ENCODE measurements at places on chromosomes 1 and 21. TPM values are rescaled to one million over a fixed set of nuclear protein-coding genes. Genes with fewer than 3 reads are reported as not detected.

OXCT2 gene
- 0.49 TPM for total RNA-seq

DNA sequence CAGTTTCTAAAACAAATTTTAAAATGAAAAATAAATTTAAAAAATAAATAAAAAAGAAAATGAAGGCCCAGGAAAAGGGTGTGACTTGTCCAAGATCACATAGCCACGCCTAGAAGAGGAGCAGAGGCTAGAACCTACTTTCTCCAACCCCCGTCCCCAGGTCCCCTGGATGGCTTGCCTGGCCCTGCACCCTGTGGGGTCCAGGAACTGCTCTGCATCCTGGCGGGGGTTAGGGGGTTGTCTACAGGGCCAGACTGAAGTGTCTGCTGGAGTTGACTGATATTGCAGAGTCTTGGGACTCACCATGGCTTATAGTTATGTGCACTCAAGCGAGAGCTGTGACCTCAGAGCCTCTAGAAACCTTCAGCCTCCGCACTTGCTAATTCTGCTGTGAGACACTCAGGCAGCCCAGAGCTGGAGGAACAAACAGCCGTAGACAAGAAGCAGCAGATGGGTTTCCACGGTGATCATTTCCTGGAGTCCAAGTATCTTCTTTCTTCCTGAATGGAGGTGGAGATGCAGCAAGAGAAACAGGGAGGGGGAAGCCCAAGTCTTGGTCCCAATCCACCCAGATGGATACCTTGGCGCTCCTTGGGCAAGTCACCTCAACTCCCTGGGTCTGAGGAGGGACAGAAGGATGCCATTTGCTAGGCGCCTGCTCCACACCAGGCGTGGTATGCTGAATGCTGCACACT lies 5.2 kb upstream of the EXTL1 start:
- ATAC-seq: no peak

GRCh38 chr1:25541425-25541824 lies 2.0 kb upstream of the LDLRAP1 start:
- ATAC-seq: no peak

DENND2D gene
- total RNA-seq: 6.2 TPM

DNA sequence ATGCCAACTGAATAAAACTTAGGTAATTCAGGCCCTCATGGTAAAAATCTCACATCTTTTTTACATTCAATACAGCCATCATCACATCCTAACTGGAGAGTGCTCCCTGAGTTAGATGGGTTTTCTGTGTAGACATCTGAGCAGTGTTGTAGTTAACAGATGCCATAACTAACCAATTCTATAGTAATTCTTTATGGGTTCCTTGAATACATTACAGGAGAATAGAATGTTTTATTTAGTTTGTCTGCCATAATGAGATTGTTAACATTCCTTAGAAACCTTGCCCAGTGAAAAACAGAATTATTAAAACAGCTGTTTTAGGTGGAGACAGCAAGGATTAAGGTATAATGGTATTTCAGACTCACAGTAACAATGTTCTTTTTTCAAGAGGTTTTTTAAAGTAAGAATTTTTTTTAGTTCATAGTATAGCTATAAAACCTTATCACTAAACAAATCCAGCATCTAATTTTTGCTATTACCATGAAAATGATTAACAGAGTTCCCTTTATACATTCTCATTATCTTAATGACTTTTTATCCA lies 95.3 kb downstream of the ATP5PO start:
- no peak for ATAC-seq

- ATAC-seq: peak; percentile 75
Measured at GRCh38 chr1:1567891-1568291, 6.8 kb downstream of the SSU72 start.

DNA sequence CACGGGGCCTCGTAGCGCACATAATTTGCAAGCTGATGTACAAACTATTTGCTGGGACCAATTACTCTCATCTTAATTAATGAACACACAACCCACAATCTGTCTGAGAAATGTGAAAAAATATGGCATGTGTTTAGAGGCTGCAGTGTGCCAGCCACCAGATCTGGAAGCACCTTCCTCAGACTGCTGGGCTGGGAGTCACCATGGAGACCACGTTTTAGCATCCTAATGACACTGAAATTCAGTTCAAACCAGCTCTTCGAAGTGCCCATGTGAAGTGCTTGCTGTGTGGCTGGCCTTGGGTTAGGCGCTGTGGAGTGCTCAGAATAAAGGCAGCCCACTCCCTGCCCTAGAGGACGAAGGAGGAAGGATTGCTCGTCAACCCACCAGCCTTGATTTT lies 482.4 kb downstream of the OMA1 start:
- no peak for ATAC-seq

GRCh38 chr1:200971955-200972711 lies 51.4 kb downstream of the KIF21B start:
- ATAC-seq: no peak

PLD5 gene
- total RNA-seq: 0.37 TPM

- ATAC-seq: peak; percentile 76
Measured at GRCh38 chr1:55374801-55375616, 159.8 kb upstream of the USP24 start.

SLC1A7 gene
- total RNA-seq: 0.62 TPM

S100A7A gene
- total RNA-seq: 0.16 TPM

FMO4 gene
- 1.6 TPM for total RNA-seq

- no peak for ATAC-seq
Measured at GRCh38 chr1:20507248-20507563, 745 bp downstream of the MUL1 start.

FOXO6 gene
- total RNA-seq: 2.2 TPM

DNA sequence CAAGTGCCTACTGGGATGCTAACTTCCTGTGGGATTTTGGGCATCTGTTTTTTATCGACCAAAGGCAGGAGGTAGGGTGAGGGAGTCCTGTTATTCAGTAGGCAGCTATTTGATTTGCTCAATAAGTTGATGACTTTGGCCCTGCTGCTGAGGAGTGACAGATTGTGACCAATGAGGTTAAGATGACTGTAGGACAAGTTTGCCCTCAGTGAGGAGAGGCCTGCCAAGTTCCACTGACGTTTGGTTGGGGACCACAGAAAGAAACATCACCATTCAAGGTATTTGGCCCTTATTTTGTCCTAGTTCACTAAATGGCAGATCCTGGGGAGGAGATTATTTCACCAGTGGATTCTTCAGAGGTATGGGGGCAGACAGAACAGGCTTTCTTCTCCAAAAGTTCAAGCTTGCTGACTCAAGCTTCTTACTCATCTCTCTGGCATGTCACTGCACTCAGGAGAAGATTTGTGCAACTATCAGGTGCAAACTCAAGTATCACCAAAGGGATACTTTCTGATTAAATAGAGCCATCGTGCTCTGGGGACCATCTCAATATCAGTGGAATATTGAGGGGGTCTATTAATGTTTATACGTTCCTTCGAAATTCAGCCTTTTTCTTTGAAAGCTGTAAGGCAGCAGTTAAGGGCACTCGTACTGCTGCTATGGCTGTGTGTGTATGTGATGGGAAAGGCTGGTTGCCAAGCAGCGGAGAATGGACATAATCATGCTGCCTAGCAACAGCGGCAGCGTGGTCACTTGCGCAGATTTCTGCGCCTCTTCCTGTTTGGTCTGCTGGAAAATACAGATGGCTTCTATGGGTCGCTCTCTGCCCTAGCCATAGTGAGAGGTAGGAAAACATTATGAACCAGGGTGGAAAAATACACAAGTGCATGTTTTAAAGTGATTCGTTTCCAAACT lies 78.7 kb downstream of the PBX1 start:
- peak; percentile 69 for ATAC-seq

GRCh38 chr1:230204842-230205241 lies 137.8 kb downstream of the GALNT2 start:
- no peak for ATAC-seq

TNFAIP8L2 gene
- total RNA-seq: 4.0 TPM

DNA sequence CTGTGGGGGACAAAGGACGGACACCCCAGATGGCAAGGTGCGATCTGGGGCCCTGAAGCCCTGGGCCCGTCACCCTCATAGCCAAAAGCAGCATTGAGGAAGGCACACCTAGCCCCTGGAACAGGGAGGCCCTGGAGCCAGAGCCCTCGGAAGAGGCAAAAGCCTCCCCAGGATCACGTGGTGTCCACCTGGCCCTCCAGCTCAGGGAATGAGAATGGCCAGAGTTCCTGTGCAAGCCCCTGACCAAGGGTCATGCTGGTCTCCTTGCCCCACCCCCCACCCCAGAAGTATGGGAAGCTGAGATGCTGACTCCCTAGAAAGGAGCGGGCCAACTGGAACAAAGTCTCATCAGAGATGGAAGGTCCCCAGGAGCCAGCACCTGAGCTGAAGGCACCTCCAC lies 1.0 kb upstream of the PDZK1IP1 start:
- no peak for ATAC-seq

- no peak for ATAC-seq
Measured at GRCh38 chr1:38361566-38361965, 315.0 kb upstream of the POU3F1 start.

DNA sequence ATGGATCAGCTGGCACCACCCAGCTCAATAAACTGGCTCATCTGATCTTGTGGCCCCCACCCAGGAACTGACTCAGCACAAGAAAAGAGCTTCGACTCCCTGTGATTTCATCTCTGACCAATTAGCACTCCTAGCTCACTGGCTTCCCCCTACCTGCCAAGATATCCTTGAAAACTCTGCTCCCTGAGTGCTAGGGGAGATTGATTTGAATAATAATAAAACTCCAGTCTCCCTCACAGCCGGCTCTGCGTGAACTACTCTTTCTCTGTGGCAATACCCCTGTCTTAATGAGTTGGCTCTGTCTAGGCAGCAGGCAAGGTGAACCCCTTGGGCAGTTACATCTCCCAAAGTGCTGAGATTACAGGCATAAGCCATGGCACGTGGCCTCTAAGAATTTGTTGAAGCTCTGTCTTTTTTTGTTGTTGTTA lies 11.8 kb upstream of the RHBDL2 start:
- ATAC-seq: no peak

LCK gene
- total RNA-seq: 0.47 TPM

GRCh38 chr1:54591127-54591756 lies 32.1 kb downstream of the FAM151A start:
- ATAC-seq: no peak

IGSF21 gene
- total RNA-seq: 1.5 TPM

FABP3 gene
- 25.8 TPM for total RNA-seq

GRCh38 chr21:29637134-29637533 lies 302.7 kb downstream of the GRIK1 start:
- ATAC-seq: no peak

MAP3K7CL gene
- 2.6 TPM for total RNA-seq

TMEM269 gene
- total RNA-seq: not detected

DNA sequence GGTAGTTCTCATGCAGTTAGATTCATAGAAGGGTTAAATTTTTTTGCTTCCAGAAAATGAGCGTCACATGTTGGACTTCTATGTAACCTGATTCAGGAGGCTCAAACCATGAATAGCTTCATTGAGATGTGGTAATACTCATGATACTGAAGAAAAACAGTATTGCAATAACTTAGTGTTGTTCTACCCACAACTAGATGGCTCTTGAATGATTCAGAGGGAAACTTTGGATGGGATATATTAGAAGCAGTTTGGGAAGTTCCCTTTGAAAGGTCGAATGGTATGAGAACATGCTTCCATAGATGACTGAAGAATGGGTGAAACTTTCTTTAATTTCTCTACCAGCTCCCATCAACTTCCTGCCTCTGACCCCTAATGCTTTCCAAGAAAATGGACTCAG lies 211.7 kb upstream of the PTGFR start:
- peak; percentile 72 for ATAC-seq

DNA sequence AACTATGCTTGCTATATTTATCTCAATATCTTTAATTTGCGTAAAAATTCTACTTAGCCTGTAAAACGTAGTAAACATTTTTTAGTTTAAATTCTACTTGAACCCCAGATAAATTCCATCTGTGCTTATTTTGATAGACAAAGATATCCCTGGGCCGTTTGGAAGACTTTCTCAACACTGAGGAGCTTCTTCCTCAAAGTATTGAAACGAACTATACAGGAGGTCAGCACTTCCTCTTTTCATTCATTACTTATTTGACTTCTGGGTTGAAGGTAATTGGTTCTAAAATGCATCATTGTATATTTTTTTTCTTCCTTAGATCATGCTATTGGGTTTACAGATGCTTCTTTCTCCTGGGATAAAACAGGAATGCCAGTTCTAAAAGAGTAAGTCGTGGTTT lies 74.7 kb downstream of the HSPA13 start:
- ATAC-seq: no peak

LIN28A gene
- not detected for total RNA-seq

DNA sequence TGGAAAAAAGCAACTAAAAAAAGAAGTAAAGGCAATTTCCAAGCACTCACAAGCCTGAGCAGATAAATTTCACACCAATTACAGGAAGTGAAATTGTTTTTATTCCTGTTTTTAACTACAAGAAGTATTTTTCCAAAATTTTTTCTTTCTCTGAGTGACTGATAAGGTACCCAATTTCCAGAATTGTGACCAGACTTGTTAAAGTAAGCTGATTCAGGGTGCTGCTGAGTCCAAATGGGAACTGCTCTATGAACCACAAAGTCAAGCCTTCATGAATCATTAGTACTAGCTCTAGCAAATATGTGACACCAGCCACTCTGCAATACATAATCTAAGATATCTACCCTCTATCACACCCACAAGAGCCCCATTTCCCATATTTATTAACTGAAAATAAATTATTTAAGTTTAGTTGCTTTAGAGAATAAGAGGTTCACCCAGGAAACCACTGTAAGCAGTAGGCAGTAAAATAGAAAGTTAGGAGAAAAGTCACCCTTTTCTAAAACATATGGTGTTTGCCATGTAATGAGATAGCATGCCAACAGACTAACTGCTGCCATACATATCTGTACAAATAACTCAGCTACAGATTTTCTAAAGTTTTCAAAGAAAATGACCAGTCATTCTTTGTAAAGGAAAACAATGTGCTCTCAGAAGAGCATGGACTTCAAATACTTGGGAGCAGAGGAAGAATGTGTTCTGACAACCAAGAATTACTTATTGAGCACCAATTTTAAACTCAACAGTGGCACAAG lies 43.1 kb upstream of the TNFSF18 start:
- ATAC-seq: no peak

DNA sequence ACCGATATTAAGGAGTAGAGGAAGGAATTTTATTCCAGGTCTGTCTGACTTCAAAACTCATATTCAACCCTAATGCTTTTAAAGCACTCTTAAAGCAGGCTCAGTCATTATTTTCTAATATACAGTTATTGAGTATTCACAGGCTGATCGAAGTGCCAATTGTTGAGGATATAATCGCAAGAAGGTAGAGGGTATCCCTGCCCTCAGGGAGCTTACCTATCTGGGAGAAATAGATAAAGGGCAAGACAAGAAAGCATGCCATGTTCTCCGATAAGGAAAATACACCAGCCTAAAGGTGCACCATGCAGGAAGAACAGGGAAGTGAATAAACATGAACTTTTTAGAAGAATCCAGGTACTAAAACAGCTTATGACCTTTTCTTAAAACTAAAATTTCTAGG lies 361.2 kb downstream of the SMYD3 start:
- no peak for ATAC-seq

All from gastroesophageal sphincter (tissue), 4 donors.